ENCODE measurements at places on chromosomes 4 and X.

DNA sequence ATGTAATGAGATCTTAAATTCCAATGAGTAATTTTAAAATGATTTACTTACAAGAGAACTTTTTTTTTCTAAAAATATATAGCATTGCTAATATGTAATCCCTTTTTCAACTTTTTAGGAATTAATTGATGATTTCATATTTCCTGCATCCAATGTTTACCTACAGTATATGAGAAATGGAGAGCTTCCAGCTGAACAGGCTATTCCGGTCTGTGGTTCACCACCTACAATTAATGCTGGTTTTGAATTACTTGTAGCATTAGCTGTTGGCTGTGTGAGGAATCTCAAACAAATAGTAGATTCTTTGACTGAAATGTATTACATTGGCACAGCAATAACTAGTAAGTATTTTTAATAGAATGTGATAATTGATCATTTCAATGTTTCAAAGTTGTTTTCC lies 113.2 kb downstream of the USP9X start:
- DNase-seq: no peak

- peak; percentile 80 for DNase-seq
These were observed 15.1 kb downstream of the S100G start for GRCh38 chrX:16665089-16665488.

DNA sequence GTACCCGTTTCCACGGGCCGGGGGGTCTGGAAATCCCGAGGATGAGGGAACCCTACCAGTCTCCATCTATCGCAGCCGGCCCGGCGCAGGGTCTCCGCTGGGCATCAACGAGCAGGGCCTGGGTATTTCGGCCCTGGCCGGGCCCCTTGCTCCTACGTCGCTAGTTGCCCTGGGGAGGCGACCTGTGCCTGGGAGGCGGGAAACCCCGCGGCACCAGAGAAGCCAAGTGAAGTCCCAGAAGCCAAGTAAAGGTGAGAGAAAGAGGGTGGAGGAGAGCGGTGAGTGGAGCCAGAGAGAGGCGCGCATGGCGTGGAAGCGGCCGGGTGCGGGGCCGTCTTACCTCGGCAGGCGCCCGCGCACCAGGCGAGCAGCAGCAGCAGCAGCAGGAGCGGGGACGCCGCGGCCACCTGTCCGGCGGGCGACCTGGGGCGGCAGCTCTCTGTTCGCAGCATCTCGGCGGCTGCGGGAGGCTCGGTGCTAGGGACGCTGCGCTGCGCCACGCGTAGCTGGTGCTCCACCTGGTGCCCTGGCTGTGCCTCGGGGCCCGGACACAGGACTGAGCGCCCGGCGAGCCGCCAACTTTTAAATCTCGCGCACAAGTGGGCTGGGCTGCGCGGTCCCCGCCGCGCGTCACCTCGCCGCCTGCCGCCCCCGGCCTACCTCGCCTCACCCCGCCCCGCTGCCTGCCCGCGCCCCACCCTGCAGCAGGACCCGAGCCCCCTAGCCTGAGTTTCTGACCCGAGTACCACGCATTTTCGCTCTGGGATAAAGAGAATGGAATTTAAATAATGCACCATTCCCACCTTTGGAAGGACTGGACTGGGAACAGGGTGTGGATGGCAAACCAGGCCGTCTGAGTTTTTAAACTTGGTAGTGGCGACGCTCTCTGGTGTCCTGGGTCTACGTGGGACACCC lies at the start of gene NMU:
TSS of gene NMU (minus strand) at position 558 of the 915 bp plus-strand sequence. CDS start at position 452, 106 bp downstream.
- peak; percentile 14 for DNase-seq

GRCh38 chr4:160184884-160185283 lies 1082.0 kb downstream of the RAPGEF2 start:
- no peak for DNase-seq

DNA sequence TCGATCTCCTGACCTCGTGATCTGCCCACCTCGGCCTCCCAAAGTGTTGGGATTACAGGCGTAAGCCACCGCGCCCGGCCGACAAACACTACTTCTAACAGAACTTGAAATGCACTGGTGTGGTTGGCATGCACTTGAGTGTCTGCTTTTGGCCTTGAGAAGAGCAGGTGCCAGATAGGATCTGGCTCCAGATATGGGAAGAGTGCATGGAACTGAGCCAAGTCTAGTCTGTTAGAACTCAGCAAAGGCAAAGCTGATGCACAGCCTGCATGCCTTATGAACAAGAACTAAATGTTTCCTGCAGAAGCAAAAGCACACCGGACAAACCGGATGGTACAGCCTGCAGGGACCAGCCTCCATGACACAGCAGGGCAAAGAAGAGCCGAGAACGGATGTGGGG lies 35.1 kb upstream of the TBL1X start:
- DNase-seq: no peak

DNA sequence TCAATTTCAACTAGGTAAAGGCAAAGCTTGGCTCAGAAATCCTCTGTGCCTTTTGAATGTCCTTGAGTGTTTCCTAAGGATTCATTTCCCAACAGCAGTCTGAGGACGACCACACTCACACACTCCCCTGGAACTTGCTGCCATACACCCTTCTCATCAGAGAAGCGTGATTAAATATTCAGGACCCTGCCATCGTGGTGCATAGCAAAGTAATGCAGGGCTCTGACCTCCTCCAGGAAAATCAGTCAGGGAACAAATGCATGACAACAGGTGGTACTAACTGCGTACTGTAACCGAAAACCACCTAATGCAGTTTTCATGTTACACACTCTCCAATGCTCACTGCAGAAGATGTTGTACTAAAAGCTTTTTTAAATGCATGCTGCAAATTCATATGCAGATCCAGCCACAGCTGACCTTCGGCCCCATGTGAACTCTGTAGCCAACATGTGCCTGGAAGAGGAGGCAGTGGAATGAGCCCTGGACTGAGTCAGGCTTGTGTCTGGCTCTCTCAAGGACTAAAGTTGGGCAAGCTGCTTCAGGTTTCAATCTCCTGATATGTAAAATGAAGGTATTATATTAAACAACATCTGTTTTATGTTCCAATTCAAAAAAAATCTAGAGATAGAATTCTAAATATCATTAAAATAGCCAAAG lies 238.3 kb downstream of the KCNIP4 start:
- DNase-seq: no peak

DNA sequence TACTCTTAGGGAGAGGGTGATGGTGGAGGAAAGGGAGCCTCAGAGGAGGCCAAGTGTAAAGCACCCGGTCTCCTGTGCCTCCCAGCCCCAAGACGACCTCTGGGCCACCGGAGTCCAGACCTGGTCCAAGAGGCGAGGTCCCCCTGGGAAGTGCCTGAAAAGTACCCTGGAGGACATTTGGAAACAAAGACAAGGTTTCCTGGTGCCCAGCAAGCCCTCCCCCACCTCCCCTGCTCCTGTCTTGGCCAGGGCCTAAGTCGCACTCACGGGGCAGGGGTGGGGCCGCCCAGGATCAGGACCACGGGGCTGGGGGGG lies 532 bp upstream of the SH3BP2 start:
- no peak for DNase-seq

GRCh38 chr4:135927651-135928050 lies 1604.6 kb downstream of the PCDH18 start:
- DNase-seq: no peak

DNA sequence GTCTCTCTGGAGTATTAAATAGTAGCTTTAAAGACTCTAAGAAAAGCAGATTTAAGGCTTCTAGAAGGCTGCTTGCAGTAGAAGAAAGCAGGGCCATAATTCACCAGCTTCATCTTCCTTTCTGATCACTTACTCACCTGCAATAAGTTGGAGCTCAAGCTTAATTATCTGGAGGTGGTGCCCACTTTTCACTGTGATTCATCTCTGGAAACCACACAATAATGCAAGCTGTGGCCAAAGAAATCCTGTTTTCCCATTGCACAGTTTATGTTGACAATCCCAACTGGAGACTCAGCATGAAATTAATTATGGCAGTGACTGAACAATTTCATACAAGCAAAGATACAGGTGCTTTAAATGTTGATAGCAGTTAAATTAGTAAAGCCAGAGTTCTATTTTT lies 14.7 kb downstream of the CWH43 start:
- DNase-seq: no peak

- DNase-seq: no peak
These were observed 15.6 kb downstream of the PAQR3 start for GRCh38 chr4:78923464-78924312.
